ENCODE measurements at places on chromosomes 12 and 14. TPM values are rescaled to one million over a fixed set of nuclear protein-coding genes. Genes with fewer than 3 reads are reported as not detected.
A peak's percentile ranks its signal among the peaks of the same experiment; 100 is the strongest.

DNA sequence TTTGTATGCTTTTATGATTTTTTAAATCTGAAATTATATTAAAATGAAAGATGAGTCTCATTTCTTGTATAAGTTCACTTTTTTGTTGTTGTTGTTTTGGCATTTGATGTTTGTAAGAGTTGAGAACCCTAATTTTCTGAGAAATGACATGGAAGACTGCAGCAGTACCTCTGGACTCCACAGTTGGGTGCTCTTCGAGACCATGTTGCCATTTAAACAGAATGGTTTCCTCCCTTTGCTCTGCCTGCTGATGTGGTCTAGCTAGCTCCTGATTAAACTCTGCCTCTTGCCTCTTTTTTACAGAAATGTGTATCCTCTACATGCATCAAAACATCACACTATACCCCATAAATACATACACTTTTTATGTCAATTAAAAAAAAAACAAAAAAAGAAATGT lies 5.8 kb upstream of the LTA4H start:
- no peak for DNase-seq

DNA sequence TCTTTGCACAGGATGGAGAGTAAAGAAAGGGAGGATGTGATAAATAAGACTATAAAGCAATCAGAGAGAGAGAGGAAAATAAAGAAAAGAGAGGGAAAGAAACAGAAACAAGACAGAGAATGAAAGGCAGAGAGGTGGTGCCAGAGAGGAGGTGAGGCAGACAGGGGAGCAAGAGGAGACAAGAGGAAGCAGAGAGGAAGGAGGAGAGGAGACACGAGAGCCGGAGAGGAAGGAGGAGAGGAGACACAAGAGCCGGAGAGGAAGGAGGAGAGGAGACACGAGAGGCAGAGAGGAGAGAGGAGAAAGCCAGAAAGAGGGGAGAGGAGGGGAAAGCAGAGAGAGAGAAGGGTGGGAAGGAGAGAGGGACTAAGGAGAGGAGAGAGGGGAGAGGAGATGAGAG lies 125.2 kb downstream of the PAPOLA start:
- no peak for DNase-seq

DNA sequence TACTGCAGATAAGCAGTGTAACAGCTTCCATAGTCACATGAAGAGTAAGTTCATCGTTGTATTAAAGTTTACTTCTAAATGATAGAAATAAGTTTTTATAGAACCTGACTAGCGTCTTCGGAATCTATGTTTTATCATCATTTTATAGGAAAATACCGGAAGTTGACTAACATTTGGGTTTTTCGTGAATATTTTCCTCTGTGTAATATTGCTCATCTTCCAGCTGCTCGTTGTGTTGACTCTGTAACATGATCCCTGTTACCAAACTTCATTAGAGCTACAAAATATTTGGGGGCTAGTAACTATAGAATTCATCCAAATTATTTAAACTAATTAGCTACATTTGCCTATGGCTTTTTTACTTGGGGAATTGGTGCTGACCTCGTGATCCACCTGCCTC lies 37.2 kb downstream of the DDX51 start:
- no peak for DNase-seq

DNA sequence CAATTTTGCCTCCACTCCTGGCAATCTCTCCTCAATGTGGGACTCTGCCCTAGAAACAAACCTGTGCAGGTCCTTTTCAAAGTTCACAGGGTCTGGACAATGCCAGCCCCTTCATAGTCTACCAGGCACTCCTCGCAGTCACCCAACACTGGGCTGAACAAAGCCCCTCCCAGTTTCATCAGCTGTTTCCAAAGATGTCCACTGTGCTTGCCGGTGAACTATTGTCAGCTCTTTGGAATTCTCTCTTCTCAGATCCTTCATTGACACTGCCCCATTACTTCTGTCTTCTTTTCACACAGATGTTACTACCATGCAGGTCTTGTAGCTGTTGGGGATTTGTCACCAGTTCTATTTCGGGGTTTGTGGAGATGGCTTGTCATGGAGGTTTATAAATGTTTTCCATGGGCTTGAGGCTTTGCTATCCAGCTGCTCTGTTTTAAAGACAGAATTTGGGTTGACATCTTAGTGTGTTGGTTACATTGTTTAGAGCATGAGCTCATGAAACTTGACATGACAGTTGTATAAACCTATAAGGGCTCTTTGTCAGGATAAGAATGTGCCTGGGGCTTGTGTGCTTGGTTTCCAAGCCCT lies 77.3 kb upstream of the DHRS4 start:
- no peak for DNase-seq

DNA sequence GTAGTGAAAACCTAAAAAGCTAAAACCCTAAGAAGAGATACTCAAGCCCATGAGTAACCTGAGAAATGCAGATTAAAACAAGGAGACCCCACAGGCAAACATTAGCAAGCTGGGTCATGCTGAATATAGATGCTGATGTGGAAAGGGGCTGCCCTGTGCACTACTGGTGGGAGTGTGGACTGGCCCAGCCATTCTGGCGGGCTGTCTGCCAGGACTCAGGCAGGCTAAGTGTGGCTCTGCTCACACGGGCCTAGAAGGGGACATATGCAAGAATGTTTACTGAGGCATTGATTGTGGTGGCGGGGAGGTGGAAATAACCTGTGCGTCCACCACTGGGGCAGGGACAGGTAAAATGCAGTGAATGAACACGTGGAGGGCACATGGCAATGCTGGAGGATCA lies 48.3 kb downstream of the SPTB start:
- no peak for DNase-seq

DNA sequence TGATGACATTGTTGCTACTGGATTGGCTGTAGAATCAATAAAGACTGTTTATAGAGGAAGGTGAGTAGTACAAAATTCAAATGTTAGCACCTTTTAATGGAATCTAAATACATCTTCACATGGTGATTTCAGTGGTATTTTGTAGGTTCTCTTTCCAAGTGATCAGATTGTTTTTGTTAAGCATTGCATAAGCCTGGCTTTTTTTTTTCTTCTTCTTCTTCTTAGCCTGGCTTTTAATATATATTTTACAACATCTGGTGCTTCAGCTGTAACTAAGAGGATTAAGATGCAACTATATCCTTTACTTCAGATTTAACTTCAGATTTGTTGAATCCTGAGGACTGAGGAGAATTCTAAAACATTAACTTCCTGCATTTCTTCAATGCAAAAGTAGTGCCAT lies 57.3 kb upstream of the ATF1 start:
- no peak for DNase-seq

DNA sequence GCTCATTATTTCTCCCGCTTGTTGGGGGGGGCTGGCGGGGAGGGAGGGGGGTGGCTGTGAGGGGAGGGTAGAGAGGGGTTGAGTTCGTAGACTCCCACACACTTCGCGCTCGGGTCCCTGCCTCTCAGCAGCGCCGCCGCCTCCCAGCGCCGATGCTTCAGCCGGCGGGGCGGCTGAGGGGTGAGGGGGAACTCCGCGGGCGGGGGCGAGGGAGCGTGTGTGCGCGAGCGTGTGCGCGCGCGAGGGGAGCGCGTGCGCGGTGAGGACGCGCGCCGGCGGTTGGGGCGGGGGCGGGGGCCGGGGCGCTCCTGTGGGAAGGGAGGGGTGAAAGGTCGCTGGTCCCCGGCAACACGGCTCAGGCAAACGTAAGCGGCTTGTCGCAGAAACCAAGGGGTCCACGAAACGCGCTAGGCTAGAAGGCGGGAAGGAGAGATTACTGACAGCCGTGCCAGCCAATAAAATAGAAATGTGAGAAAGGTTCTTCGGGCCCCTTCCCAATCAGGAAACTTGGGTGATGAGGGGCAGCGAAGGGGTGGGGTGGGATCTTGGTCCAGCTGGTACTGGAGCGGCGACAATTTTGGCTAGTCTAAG lies 343 bp upstream of the NOVA1 start:
- DNase-seq = peak; percentile 38

Gene POC1B
- 17.9 TPM for total RNA-seq

Data from omental fat pad (tissue), 4 donors.